ENCODE measurements at places on chromosomes 5 and 9. TPM values are rescaled to one million over a fixed set of nuclear protein-coding genes. Genes with fewer than 3 reads are reported as not detected.

GRCh38 chr5:93072831-93073459 lies 508.1 kb downstream of the NR2F1-AS1 start:
- DNase-seq, result no peak

DNA sequence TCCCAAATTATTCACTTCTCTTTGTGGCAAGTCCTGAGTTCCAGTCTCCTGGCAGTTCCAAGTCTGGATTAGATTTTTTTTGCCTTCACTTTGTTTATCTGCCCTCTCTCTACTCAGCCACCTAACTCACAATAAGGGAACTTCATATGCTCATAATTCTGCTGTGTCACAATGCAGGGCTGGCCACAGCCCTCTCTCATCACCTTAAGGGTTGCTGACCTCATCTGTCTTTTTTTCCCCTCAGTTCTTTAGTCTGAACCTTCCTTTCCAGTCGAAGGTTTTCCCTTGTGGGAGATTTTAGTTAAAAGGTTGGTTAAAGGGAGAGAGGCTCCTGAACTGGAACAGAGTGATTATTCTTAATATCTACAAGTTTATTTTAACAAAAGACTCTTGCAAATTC lies 4.1 kb downstream of the BAG1 start:
- no peak for DNase-seq

GRCh38 chr5:43007246-43007910 lies 32.7 kb downstream of the ANXA2R start:
- DNase-seq, result peak; percentile 93

DNA sequence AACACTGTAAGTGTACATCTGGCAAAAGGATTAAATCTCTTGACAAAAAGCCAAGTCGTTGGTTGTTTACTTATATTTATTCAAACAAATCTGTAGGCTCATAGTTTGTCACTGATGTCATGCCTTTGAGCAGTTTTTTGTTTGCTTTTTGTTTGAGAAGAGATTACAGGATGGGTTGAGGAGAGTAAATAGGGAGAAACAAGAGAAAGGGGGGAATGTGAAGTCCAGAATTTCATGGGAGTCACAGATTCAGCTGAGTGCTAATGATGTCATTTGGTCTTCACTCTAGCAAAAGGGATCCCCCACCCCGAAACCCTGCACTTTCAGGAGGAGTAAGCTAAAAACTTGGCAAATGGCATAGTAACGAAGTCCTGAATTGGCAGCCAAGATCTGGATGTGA lies 337.4 kb downstream of the GLIS3 start:
- DNase-seq, result no peak

Gene SV2C
- not detected for total RNA-seq
